Activated CD8-positive, alpha-beta T cell treated with anti-CD3 and anti-CD28 coated beads, Interleukin-2, amount 10 ng/mL, durations not matched to agents 7 days and 5 days (primary cell): ENCODE measurements at places on chromosomes 11 and 22.

DNA sequence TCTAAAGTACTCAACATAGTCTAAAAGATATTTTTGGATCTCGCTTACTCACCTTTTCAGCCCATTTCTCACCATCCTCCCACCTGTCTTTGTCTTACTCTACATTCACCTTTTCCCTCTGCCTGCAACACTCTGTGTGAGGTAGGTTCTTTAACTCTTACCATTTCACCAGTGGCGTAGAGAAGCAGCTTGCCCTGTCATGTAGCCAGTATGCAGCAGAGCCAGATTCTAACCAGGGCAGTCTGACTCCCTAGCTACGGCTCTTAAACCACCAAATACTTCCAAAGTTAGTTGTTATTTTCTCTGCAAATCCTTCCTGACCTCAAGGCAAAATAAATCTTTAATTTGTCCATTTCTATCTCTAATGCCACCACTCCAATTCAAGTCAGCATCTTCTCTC, 7.5 kb downstream of the ALG8 start:
- no peak for DNase-seq

GRCh38 chr11:117748771-117749540, 48.1 kb downstream of the DSCAML1 start:
- no peak for DNase-seq

DNA sequence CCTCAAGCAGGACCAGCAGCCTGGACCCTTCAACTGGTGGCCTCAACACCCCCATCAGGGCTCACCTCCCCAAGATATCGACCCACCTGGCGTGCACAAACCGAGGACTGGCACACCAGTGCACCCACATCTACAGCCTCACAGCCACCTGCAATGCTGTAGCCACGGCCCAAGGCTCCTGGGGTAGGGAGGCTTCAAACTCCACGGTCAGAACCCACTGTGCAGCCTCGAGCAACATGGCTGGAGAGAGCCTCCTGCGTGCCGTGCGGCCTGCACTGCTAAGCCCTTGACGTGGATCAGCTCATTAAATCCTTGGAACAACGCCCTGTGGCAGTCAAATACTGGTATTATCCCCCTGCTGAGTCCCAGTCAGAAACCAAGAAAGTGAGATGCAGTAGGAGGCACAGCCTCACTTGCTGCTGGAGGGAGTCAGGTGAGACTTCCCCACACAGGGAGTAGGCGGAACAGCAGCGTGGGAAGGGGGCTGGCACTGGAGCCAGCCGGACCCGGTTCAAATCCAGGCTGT, 4.6 kb downstream of the CARD10 start:
- no peak for DNase-seq

DNA sequence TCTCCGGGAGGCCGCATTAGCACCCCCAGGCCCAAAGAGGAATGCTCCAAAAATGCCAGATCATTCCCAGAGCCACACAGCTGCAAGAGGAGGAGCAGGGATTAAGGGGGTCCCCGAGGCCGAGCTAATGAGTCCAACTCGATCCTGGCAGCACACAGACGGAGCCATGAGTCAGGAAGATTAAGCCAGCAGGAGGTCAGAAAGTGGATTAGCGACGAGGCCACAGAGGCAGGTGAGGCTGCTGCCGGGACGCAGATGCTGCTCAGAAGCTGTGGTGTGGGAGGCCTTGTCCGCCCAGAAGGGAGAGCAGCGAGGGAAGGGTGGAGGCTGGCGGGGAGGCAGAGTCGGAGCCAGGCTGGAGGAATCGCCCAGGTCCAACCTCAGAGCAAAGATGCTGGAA, 120.5 kb downstream of the SHANK2 start:
- DNase-seq: no peak

GRCh38 chr11:134558258-134558835, 146.3 kb upstream of the B3GAT1 start:
- peak; percentile 5 for DNase-seq

DNA sequence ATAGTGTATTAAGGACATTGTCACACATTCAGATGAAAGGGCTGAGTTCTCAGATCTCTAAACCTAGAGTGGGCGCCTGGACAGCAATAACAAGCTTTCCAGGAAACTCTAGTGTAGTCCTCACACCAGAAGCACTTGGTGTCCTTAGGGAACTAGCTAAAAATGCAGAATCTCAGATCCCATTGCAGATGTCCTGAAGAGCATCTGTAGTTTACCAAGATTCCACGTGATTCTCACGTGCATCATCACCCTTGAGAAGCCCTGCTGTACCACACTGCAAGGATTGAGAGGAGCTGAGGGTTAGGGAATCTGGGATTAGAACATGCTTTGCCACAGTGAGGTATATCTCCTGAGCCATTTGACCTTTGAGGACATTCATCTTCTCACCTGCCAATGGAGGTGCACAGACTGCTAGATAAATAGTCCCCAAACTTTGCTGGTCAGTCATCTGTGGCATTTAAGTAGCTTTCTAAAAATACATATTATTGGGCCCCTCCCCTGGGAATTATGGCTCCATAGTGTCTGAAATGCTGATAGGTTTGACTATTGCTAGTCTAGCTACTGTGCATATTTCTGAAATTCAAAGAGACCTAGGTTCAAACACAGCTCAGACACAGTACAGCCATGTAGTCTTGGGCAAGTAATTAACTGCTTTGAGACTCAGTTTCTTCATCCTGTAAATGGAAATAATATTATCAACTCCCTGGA, 1068.9 kb downstream of the OPCML start:
- no peak for DNase-seq

GRCh38 chr11:7569044-7569443, 55.2 kb downstream of the PPFIBP2 start:
- no peak for DNase-seq

- DNase-seq: no peak
Observed at GRCh38 chr11:22512457-22512856, 113.2 kb downstream of the FANCF start.

DNA sequence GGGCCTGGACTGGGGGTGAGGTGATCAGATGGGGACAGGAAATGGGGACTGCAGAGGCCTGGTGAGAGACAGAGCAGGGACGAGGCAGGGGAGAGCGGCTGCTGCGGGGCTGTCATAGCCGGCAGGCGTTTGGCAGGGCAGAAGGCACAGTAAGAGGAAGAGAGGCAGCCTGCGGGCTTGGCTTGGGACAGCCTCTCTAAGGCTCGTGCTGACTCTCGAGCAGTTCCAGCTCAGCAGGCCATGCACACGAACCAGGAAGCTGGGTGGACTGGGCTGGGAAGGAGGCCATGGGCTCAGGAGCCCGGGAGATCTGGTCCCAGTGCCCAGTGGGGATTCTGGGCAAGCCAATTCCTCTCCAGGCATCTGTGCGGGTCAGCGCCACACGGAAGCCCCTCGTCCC, 19.6 kb upstream of the EIF3D start:
- DNase-seq: no peak

- DNase-seq: no peak
Observed at GRCh38 chr11:40797981-40798380, 661.5 kb downstream of the LRRC4C start.

DNA sequence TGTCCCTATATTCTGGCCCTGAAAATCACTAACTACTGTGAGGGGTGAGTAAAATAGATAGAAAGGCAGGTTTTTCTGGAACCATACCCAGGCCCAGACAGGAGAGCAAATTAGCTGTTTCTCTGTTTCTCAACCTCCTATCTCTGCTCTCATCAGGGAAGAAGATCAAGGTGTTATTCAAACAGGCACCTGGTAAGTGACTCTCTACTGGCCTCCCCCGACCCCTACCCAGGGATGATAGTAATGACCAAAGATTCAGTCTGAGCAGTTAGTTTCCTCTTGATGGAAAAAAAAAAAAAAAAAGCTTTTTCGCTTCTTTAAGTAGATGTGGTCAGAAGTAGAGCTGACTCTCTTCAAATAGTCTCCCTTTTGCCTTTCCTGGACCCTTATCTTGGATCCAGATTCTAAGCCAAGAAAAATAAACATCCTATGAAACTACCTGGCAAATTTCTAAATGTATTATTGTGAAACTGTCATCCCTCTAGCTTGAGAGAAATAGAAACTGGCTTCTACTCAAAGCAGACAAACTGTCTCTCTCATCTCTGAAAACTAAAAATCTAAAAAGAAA, 9.9 kb downstream of the LRRC4C start:
- no peak for DNase-seq

DNA sequence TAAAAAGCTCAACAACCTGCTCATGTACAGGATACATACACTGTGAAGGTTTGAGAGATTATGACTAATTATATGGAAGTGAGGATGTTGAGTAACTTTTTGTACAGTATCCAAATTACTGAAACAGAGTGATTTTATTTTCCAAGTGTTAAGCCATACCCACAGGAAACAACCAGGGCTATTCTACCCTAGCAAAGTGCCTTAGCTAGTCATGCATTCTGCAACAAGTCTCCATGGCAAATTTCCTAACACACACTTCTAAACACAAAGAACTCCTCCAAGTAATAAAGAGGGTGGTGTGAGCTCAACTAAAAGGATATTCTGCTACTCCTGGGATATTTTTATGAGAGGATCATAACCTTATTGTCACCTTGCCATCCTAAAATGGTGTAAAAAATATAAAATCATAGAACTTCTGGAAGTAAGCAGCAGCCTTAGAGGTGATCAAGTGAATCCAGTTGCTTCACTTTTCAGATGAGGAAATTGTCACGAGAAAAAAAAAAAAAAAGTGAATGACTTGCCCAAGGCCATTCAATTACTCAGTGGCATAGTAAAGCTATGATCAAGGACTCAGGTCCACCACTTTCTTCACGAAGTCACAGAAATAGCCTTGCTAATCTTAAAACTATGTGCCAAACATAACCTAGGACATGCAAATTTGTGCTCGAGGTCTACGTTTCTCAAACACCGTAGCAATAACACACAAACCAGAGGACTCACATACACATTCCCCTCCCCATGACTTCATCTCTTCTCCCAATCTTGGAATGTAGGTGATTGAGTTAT, 4.2 kb downstream of the LGR4 start:
- DNase-seq: no peak

DNA sequence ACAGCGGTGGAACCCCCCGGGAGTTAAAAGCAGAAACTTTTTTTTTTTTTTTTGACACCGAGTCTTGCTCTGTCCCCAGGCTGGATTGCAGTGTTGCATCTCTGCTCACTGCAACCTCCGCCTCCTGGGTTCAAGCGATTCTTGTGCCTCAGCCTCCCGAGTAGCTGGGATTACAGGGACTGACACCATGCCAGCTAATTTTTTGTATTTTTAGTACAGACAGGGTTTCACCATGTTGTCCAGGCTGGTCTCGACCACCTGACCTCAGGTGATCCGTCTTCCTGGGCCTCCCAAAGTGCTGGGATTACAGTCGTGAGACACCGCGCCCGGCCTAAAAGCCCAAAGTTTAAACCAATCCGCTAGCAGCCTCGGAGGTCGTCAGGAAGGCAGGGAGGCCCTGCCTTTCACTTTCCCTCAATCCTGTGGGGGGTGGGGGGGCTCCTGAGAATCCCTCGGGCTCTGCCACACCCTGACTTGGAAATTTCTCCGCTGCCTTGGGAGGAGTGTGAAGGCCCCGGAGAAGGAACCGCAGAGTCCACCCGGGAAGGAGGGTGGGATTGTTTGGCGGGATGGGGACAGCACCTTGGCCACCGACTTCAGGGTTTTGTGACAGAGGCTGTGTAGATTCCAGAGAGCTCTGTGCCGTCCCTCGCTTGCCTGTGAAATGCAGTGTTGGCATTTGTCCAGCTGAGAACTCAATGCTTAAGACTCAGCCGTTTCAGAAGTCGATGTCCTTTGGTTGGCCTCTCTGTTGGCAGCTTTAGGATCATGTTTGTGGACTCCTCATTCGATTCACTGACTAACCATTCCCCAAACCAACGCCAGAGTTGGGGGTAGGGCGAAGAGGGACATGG, 1.0 kb downstream of the ARHGAP8 start:
- no peak for DNase-seq

DNA sequence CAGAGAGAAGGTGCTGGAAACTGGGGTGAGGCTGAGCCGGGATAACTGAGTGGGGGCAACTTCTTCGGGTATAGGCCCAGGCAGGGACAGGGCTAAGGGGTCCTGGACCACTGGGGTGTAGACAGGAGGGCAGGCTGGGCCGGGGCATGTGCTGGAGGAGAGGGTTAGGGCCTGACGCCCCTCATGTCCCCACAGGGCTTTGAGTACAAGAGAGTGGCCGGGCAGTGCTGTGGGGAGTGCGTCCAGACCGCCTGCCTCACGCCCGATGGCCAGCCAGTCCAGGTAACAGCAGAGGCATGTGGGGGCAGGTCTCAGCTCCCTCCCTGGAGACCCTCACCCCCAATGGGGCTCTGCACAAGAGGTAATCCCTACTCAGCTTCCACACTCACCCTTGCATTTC, 36.7 kb downstream of the MUC5B start:
- no peak for DNase-seq

GRCh38 chr22:25085930-25086901, 113.4 kb upstream of the CRYBB3 start:
- DNase-seq: no peak

DNA sequence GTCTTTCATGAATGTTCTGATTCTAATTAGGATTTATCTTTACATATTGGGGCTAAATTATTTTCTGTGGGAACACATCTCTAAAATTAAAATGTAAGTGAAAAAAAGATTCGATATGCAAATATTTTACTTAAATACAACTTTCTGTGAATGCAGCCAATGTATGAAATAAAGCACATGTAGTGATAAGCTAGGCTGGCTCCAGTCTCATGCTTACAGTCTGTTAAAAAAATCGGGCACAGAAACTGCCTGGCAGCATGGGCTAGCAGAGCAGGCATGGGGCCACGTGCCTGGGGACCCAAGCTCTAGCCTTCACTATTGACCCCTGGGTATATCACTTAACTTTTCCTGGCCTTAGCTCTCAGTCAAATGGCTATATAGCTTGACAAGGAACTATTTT, 46.5 kb downstream of the NELL1 start:
- DNase-seq: no peak

DNA sequence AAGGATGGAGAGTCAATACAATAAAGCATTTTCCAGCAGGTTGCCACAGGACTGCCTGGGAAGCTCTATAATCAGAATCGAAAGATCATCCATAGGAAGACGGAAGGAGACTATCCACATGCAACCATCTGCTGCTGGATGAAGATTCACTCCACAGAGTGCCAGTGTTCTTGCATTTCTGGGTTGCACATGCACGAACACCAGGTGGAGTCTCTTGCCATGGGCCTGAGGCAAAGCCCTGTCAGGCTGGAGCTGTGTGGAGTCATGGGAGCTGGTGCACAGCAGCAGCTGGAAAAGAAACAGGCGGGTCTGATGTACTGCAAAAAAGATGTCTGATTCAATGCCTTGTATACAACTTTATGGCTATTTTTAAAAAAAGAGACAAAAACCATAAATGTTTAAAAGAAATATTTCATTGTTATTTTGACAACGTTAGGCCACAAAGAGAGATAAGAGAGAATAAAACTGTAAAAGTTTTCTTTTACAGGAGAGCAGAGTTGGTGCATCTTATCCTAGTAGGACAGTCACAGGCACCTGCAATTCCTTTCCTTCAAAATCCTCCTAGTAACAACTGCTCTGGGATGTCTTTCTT, 12.9 kb upstream of the FAT3 start:
- no peak for DNase-seq

DNA sequence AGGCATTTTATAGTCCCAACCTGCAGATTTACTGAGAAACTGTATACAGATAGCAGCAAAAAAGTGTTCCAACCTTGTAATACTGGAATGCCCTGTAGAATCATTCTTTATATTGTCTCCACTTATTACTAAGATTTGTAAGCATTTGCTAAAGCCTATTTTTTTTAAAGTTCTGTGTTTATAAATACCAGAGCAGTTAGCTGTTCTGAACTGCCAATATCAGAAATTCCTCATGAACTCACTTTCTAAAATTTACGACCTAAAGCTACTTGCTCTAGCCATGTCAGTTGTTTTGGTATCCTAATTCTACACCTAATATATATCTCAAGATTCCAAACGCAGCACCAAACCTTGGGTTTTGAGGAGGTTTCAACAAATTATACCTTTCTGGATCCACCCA, 103.2 kb downstream of the C11orf65 start:
- DNase-seq: no peak

- DNase-seq: no peak
Observed at GRCh38 chr11:2475136-2475918, 30.5 kb downstream of the KCNQ1 start.
